Bone marrow (tissue), 2 donors: ENCODE measurements at places on chromosomes 4 and X.

DNA sequence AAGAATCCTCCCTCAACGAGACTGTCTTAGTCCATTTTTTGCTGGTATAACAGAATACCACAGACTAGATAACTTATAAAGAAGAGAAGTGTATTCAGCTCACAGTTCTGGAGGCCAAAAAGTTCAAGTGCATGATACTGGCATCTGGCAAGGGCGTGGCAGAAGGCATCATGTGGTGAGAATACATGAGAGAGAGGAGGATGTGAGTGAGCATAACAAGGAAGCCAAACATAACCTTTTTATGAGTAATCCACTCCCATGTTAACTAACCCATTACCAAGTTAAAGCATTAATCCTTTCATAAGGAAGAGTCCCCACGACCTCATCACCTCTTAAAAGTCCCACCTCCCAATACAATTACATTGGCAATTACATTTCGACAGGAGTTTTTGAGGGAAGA is 504.6 kb downstream of the IQCM start:
- no peak for DNase-seq

DNA sequence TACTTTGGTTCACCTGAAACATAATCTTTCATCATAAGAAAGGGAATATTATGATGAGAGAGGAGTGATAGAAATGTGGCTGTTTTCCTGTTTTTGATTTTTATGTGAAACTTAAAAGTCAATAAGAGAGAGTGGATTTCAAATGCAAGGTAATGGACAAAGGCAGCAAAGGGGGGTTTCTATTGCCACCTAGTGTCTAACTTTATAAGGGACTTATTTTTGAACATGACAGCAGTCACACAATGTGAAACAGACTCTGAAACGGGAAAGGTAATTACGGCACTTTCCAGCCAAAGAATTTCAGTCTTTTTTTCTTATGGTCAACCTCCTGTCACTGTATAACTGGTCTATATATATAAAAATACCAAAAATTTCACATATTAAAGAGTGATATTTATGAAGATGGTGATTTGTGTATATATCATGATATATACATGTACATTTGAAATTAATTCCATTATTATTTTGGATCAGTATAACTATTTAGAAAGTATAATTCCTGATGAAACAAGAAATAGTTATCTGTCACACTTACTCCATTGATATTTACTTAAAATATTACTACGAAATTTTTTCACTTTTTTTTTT is 127.1 kb downstream of the FBXO8 start:
- no peak for DNase-seq

- no peak for DNase-seq
Observed at GRCh38 chr4:90183254-90183653, 56.1 kb downstream of the CCSER1 start.

DNA sequence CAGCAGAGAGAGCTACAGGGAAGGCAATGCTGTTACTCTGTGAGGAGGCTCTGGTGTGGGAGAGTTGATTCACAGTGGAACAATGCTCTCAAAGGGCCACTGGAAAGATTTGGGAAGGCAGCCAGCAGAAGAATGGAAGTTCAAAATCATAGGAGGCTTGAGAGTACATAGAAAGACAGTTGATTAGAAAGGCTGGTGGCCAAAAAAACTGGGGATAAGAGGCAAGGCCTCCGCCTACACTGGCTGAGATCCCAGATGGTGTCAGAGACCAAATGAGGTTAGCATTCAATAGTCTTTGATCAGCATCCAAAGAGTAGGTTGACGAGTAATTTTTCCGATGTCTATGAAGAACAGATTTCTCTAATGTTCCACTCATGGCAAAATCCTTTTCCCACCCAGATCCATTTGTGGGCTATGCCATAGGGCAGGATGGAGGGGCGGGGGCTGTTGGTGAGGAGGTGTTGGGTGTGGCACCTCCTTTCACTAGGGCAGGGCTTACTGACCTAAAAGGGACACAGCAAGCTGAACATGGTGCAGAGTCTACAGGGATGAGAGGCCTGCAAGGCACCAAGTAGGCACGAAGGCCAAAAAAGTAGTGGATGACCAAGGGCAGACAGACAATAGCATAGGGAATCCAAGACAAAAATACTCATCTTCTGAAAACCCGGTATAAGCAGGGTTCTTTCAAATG is 15.1 kb downstream of the TEC start:
- DNase-seq = no peak

DNA sequence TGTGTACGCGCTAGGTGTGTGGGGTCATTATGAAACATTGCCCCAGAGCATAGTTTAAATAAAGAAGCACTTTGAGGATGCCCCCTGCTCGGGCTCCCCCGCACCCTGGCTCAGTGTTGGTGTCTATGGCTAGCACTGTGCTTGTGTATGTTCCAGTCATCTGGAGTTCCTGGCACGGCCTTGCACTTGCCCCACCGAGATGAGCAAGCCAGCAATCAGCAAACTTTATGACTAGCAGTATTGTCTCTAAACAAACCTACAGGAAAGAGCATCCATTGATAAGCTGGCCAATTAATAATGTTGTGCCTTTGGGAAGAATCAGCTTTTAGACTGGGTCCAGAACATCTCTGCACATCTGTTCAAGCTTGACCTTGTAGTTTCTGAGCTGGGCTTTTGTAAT is 707 bp upstream of the SHROOM4 start:
- no peak for DNase-seq

DNA sequence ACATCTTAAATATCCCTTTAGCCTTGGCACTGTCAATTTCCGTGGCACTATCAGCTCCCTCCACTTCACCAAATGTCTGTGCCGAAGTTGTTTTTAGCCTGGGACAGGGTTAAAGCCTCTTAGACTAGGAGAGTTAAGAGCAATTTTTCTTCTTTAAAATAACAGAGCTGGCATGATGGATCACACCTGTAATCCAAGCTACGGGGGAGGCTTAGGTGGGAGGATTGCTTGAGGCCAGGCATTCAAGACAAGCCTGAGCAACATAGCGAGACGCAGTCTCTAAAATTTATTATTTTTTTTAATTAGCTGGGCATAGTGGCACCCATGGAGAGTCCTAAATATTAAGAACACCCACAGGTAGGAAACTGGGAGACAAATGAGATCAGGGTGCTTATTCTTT is 209.8 kb upstream of the MAGEB18 start:
- no peak for DNase-seq

GRCh38 chr4:153502584-153502983 is 36.4 kb downstream of the TMEM131L start:
- no peak for DNase-seq

- no peak for DNase-seq
Observed at GRCh38 chr4:155713911-155714310, 44.9 kb upstream of the GUCY1B1 start.

GRCh38 chr4:113684534-113685091 is 76.9 kb downstream of the CAMK2D start:
- no peak for DNase-seq

DNA sequence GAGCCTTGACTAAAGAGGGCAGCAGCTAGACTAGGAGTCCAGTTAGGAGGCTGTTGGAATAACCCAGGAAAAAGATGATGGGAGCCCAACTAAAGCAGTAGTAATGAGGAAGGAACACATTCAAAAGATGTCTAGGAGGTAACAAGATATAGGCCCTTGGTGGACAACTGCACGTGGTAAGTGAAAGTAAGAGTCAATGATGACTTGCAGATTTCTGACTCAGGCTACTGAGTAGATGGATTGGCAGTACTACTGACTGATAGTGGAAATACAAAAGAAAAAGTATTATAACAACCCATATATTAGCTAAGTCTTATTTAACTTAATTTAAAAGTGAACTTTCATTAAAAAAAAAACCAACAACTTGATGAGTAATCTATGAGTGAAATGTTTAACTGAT is 74.0 kb downstream of the PAK3 start:
- peak; percentile 13 for DNase-seq

GRCh38 chrX:47828984-47829383 is 7.7 kb upstream of the ZNF81 start:
- no peak for DNase-seq

DNA sequence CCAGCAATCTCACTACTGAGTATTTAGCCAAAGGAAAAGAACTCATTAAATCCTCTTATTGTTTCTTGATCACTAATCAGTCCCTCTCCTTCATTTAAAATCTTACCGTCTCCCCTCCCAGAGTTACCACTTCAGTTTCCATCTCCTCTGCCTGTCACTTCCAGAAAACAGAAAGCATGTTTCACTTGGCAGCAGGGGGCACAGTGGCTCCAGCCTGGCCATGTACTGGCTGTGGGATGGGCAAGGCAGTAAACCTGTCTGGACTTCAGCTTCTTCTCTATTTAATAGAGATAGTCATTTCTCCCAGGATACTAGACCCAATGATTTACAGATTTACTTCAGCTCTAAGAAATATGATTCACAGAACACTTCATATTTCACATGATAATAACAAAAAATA is 63.2 kb downstream of the CD40LG start:
- no peak for DNase-seq
